T-helper 17 cell (primary cell): ENCODE measurements at places on chromosomes 1 and 21. TPM values are rescaled to one million over a fixed set of nuclear protein-coding genes. Genes with fewer than 3 reads are reported as not detected.

GRCh38 chr1:37825506-37825905 lies 17.5 kb upstream of the YRDC start:
- H3K36me3 ChIP-seq, result peaks cover 15% of the 10 kb centered on the region
- H3K27ac ChIP-seq, result no peak overlapping the region
- H3K4me1 ChIP-seq, result peaks cover 8% of the 10 kb centered on the region
- H3K4me3 ChIP-seq, result no peak overlapping the region
- DNase-seq, result no peak

The TPM3 gene
- 391 TPM for total RNA-seq

DNA sequence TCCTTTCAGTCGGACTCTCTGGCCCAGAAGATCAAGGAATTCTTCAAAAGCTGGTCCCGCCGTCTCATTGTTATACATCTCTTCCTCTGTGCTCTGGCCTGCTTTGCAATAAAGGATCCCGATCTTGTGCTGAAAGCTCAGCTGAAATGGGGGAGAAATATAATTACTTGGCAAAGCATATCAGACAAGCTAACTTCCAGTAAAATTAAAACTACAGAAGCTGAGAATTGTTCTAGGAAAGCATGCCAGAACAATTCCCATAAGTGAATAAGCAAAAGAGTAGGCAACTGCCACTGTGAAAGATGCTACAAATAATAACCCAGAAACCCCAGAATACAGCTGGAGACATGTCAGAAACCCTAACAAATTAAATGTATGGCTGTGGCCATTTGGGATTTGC lies 146.1 kb downstream of the SIPA1L2 start:
- no peaks in the 10 kb centered on the region for H3K4me1 ChIP-seq

The SPRR2A gene
- total RNA-seq, result not detected

The CLCA4 gene
- not detected for total RNA-seq

DNA sequence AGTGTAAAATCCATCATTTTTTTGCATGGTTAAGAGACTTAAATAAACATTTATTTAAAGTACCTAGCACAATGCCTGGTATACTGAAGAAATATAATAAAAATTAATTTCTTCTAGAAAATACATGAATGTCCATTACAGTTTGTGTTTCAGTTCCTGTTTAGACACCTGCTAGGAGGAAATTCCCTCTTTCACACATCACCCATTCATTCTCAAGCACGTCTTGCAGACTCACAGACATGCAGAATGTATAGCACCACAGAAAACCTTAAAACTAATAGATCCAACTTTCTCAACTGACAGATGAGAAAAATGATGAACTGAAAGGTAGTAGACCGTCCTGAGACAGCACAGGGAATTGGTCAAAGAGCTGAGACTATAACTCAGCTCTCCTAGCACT lies 172.2 kb upstream of the C8B start:
- H3K27ac ChIP-seq, result no peak overlapping the region
- H3K4me1 ChIP-seq, result no peaks in the 10 kb centered on the region
- DNase-seq, result no peak
- H3K27me3 ChIP-seq, result no peaks in the 10 kb centered on the region
- H3K36me3 ChIP-seq, result peaks cover 5% of the 10 kb centered on the region
